Left cardiac atrium (tissue), 4 donors: ENCODE measurements at places on chromosomes 12 and 14. TPM values are rescaled to one million over a fixed set of nuclear protein-coding genes. Genes with fewer than 3 reads are reported as not detected.

DNA sequence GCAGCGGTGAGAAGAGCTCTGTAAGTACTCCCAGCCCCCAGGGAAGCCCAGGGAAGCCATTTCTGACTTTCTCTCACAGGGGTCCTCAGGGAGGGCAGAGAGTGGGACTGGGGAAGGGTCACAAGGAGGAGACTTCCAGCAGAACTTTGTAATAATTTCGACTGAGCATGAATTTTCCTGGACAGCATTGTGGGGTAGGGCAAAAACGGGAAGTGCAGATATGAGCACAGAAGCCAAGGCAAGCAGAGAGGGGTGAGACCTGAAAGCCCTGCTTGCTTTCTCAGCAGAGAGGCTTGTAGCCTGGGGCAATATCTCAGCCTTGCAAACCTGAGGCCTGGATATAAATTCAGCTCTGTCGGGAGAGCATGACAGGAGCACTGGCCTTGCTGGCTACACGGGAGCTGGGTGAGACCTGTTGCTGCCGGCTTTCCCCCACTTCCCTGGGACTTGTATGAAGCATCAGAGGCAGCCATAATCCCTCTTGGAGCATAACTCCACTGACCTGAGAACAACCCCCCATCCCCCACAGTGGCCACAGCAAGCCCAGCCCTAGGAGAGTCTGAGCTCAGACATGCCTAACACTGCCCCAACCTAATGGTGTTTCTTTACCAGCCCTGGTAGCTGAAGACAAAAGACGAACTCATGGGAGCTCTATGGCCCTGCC, 9.8 kb upstream of the IQSEC3 start:
- DNase-seq = no peak

DNA sequence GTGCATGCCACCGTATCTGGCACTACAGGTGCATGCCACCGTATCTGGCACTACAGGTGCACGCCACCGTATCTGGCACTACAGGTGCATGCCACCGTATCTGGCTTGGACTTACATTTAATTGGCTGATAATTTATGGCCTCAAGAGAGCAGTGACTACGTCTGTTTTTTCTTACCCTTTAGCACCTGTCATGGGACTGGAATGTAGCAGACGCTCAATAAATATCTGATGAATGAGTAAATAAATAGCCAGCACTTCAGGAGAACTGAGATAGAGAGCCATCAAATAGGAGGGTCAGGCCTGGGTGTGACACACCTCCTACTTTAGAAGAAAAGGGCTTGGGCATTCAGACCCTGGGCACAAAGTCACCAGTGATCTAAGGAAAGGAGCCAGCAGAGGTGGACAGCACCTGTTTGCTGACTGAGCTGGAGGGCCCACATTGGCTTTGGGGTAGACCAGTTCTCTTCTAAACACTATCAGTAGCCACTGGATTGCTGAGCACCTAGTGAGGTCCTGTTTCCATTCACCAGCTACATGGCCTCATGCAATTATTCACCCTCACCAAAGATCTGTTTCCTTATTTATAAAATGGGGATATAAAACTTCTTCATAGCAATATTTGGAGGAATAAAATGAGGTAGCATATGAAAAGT, 50.1 kb downstream of the RFX4 start:
- DNase-seq = no peak

DNA sequence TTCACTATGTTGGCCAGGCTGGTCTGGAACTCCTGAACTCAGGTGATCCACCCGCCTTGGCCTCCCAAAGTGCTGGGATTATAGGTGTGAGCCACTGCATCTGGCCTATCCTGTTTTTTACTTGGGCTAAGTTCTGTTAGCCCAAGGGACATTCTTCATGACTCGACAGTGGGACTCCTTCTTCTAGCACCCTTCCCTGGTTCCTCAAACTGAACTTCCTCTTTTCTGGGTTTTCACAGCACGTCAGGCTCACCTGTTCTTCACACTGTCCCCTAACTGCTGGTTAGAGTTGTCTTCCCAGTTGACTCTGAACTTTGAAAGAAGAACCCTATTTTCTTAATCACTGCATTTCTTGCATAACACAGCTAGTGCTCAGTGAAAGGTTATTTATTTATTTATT, 22.5 kb downstream of the CABP1 start:
- no peak for DNase-seq

GRCh38 chr12:80681287-80681686, 26.1 kb upstream of the MYF6 start:
- no peak for DNase-seq

Gene SELPLG
- 4.5 TPM for total RNA-seq

Gene P2RX2
- total RNA-seq = not detected
